ENCODE measurements at places on chromosomes 6 and 20. TPM values are rescaled to one million over a fixed set of nuclear protein-coding genes. Genes with fewer than 3 reads are reported as not detected.

The EDN1 gene
- 12.8 TPM for total RNA-seq

The FOXF2 gene
- total RNA-seq = 4.7 TPM

The FGD2 gene
- 16.0 TPM for total RNA-seq

DNA sequence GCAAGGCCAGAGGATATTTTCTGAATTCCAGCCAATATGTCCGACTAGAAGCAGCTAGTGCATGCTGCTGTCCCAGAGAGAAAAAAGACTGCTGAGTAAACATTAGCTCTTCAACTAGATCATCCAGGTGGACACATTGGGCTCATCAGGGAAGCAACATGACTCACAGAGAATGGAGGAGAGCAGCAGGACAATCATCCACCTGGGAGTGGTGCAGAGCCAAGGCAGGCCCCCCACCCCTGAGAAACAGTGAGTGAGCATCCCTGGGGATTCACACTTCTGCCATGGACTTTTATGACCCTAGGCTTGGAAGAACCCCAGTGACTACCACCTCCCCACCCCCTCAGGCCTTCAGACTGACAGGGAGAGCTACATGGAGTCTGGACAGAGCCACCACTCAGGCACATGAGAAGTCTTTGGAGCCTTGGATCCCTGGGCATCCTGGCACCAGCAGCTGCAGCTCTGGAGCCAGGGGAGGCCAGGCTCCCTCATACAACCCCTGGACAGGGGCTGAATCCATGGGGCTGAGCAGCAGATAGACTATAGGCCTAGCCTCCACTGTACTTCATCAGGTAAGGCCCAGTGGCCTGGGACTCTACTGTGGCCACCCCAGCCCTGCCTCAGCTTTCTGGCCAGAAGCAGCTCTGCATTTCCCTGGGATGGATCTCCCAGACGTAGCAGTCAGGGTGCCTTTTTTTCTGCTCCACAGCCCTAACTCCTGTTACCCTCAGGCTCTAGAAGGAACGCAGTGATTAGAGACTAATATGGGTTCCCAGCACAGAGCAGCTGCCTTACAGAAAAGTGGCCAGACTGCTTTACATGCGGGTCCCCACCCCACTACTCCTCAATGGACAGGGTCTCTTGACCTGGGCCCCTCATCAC lies 82.9 kb upstream of the RNF217 start:
- no peak for DNase-seq
- H3K4me3 ChIP-seq = no peak overlapping the region
- H3K27me3 ChIP-seq = no peaks in the 10 kb centered on the region
- no peaks in the 10 kb centered on the region for H3K36me3 ChIP-seq

DNA sequence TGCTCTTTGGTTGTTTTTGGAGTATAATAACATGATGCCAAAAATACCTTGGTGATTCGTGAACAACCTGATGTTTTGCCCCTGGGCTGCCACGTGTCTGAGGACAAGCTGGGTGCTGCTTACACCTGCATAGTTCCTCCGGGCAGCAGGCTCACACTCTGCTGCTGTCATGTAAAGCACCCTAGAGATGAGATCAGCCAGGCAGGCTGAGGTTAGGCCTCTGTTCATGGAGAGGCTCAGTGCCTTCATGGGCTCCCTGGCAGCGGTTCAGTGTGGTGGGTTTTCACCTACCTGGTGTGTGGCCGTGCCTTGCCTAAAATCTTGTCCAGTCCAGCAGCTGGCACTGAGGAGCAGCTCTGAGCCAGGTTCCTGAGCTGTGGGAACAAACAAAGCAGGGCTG lies 60.1 kb upstream of the TAGAP start:
- H3K27me3 ChIP-seq = no peaks in the 10 kb centered on the region
- no peaks in the 10 kb centered on the region for H3K36me3 ChIP-seq
- peaks cover 15% of the 10 kb centered on the region for H3K4me1 ChIP-seq
- DNase-seq = peak; percentile 12
- H3K4me3 ChIP-seq = no peak overlapping the region

DNA sequence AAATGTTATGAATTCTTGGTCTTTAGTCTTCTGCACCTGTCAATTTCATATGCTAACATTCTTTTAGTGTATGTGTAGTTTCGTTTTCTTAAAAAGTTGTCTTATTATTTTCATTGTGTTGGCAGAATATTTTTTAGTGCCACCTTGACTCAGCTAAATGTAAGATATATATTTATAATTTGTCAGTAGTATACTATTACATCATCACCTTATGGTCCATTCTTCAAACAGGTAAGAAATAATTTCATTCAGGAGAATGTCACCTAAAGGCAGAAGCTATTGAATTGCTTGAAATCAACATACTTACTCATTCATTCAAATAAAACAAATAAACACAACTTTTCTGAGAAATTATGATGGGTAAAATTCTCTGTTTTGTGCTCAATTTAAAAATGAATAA lies 3.5 kb upstream of the STXBP5 start:
- H3K4me1 ChIP-seq = no peaks in the 10 kb centered on the region
- no peaks in the 10 kb centered on the region for H3K36me3 ChIP-seq
- no peak overlapping the region for H3K4me3 ChIP-seq
- no peak overlapping the region for H3K27ac ChIP-seq
- no peak for DNase-seq

DNA sequence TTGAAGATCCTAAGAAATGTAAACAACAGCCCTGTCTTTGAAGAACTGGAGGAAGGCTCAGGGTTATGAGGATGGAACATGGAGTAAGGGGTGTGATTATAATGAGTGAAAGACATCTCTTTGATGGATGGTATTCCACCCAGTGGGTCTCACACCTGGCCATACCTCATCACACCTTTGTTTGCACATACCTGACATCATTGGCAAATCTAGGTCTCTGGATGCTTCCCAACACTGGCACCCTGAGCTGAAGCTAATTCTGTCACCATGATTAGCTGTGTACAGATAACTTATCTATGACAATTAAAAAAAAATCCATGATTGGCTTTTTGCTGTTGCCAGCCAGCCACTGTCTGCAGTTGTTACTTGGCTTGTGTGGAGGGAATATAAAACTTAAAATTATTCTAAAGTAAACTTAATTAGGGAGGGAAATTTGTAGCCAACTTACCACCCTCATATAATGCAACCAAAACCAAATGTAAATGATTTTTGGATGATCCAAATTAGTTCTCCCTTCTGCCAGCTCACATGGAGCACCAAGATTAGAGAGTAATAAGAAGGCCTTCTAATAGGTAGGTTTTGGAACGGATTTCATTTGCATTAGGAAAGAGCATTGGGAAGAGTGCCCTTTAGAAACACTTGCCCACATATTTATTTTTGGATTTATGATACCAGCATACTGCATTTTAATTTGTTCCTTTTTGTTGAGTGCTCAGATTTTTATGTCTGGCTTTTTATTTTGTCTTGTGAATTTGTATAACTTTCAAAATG lies 249.5 kb downstream of the SOX4 start:
- DNase-seq = no peak
- H3K27me3 ChIP-seq = no peaks in the 10 kb centered on the region
- H3K4me3 ChIP-seq = no peak overlapping the region
- no peaks in the 10 kb centered on the region for H3K4me1 ChIP-seq
- H3K27ac ChIP-seq = no peak overlapping the region
- H3K36me3 ChIP-seq = no peaks in the 10 kb centered on the region

GRCh38 chr20:19070681-19071445 lies 141.6 kb upstream of the SLC24A3 start:
- no peak overlapping the region for H3K27ac ChIP-seq
- DNase-seq = no peak
- no peak overlapping the region for H3K4me3 ChIP-seq
- H3K4me1 ChIP-seq = no peaks in the 10 kb centered on the region
- no peaks in the 10 kb centered on the region for H3K36me3 ChIP-seq

GRCh38 chr6:19895866-19896692 lies 58.9 kb downstream of the ID4 start:
- H3K4me3 ChIP-seq = no peak overlapping the region
- peaks cover 2% of the 10 kb centered on the region for H3K4me1 ChIP-seq
- no peaks in the 10 kb centered on the region for H3K36me3 ChIP-seq
- no peak for DNase-seq
- no peak overlapping the region for H3K27ac ChIP-seq

Data from testis (tissue), 5 donors.